ENCODE measurements at places on chromosomes 2 and 18. TPM values are rescaled to one million over a fixed set of nuclear protein-coding genes. Genes with fewer than 3 reads are reported as not detected.

GRCh38 chr2:235059161-235059560, 107.3 kb downstream of the SH3BP4 start:
- DNase-seq: no peak

GRCh38 chr18:76471593-76471992, 23.4 kb downstream of the ZNF516 start:
- DNase-seq: no peak

DNA sequence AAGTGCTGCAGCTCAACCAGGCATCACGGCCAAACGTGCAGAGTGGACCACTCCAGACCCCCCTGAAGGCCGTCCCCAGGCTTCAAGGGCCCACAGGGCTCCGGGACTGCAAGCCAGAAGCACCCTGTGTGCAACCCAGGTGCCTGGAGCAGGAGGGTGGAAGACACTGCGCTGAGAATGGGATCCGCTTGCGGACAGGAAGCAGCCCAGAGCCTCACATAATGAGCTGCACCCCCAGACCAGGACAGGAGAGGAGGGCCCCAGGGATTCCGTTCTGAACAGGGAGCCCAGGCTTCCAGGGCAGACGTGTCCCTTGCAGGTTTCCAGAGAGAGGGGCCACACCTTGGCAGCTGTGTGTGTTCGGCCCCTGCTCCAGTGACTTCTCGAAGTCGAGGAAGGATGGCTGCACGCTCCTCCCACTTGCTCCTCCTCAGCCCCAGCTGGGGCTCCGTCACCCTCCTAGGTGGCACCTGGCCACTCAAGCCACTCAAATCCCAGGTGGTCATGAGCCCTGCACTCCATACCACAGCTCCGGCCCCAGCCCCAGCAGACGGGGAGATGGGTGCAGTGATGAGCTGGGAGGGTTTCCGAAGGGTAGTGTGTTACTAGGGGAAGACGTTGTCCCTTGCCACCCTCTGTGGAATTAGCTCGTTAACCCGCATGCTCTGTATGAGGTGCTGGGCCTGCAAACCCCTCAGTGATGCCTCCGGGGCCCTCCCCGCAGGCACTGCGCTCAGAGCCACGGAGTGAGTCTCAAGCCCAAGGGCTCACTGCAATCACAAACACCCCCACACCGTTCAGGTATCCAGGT, 79.2 kb downstream of the NDUFA10 start:
- no peak for DNase-seq

DNA sequence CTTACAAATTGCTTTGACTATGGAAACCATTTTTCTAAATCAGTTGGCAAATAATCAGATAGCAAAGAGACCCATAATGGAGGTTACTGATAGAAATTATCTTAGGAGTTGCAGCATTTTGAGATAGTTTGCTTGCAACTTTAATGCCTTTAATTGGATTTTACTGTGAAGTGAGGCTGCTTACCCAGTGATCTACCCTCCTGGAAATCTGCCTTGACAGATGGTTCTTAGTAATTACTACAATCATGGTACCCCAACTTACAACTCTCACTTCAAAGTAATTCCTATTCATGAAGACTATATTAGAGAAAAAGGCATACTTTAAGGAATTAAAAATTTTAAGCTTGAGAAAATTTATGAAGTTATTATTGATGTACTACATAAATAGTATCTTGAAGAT, 1288.6 kb upstream of the CDH2 start:
- no peak for DNase-seq

DNA sequence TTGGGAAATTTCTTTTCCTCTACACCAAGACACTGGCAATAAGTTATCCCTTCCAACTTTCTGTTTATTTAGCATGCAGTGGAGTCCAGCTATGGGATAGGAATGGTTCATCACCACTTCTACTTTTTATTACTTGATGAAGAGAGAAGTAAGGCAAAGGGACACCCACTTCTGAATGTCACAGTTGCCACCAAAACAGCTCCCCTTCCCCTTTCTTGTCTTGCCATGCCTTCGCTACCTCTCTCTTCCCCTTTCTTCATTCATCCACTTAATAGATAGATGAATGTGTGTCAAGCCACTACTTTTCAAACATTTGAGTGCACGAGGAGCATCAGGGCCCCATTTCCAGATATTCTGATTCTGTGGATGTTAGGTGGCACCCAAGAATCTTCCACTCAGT, 59.6 kb downstream of the KCTD18 start:
- no peak for DNase-seq

GRCh38 chr2:116859708-116860107, 954.8 kb upstream of the DDX18 start:
- no peak for DNase-seq

DNA sequence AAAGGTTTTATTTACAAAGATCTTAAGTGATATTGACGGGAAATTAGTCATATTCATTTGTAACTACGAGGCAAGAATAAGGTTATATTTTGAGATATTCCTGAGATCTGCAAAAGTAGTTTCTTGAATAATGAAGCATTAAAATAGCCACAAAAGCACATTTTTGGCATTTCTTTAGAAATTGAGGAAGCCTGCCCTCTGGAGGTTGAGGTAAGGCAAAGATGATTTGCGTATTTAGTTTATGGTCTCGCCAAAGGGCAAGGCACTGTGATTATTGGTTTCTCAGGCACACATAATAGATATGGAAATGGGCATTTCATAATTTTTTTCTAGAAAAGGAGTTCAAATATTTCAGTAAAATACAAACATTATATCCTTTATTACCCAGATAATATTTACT, 143.7 kb upstream of the RPRM start:
- DNase-seq: no peak

DNA sequence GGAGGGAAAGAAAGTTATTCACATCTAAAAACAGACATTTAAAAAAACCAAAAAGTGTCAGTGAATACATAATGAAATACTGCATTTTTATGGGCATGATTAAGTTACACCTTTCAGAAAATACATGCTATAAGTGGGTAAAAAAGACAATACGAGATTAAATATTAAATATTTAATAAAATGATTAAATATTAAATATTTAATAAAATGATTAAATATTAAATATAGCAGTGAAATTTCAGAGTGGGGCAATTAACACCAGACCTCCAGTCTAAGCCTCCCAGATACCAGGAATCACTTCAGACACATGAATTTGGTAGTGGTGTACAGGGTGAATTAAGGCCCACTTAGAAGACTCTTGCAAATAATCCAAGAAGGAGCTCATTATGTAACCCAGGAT, 15.5 kb downstream of the RBM43 start:
- DNase-seq: no peak

DNA sequence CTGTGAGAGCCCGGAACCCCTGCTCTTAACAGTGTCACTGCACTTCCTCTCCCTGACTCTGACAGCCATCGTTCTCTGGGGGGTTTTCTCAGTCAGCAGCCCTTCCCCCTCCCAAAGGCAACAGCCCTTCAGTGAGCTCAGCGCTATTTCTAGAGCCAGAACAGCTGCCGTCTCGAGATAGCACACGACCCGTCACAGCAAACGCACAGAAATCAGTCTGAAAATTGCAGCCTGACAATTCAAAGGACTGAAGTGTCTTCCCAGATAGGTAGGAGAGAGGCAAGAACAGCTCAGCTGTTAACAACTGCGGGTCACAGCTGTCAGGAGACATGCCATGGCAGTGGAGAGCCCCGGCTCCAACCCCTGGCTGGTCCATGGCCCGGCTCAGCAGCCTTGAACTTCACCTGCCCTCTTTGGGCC, 45.4 kb downstream of the ST8SIA5 start:
- DNase-seq: no peak

- no peak for DNase-seq
These were observed 3.7 kb upstream of the SP9 start for GRCh38 chr2:174330945-174331594.

- DNase-seq: no peak
These were observed 82.6 kb downstream of the FANCL start for GRCh38 chr2:58158481-58158880.

DNA sequence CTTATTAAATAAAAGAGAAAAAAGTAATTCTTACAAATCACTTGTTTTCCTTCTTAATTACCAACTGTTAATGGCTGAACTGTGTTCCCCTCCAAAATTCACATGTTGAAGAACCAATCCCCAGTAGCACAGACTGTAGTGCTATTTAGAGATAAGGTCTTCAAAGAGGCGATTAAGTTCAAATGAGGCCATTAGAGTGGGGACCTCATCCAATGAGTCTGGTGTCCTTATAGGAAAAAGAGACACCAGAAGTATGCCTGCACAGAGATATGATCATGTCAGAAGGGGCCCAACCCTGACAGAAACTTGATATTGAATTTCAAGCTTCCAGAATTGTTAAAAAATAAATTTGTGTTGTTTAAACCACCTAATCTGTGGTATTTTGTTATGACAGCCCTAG, 89.8 kb downstream of the MEMO1 start:
- DNase-seq: no peak

DNA sequence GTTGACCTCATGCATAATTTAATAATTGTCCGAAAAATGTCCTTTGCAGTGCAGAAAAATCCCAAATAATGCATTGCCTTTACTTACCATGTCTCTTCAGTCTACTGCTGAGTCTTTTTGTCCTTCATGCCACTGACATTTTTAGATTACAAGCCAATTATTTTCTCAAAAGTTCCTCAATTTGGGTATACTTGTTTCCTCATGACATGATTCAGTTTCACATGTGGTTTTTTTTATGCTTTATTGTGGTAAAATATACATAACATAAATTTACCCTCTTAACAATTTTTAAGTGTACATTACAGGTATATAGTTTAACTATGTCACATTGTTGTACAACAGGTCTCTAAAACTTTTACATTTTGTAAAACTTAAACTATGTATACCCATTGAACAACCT, 81.0 kb downstream of the EPC2 start:
- no peak for DNase-seq

GRCh38 chr2:7672027-7672684, 754.9 kb downstream of the RNF144A start:
- peak; percentile 52 for DNase-seq

- DNase-seq: no peak
These were observed 83.5 kb upstream of the STPG4 start for GRCh38 chr2:47238638-47239037.

- DNase-seq: no peak
These were observed 507.3 kb upstream of the LRRTM4 start for GRCh38 chr2:78029392-78029995.

GRCh38 chr2:113760400-113760799, 4.0 kb upstream of the SLC35F5 start:
- no peak for DNase-seq

GRCh38 chr2:84527137-84528129, 11.1 kb downstream of the DNAH6 start:
- DNase-seq: no peak

DNA sequence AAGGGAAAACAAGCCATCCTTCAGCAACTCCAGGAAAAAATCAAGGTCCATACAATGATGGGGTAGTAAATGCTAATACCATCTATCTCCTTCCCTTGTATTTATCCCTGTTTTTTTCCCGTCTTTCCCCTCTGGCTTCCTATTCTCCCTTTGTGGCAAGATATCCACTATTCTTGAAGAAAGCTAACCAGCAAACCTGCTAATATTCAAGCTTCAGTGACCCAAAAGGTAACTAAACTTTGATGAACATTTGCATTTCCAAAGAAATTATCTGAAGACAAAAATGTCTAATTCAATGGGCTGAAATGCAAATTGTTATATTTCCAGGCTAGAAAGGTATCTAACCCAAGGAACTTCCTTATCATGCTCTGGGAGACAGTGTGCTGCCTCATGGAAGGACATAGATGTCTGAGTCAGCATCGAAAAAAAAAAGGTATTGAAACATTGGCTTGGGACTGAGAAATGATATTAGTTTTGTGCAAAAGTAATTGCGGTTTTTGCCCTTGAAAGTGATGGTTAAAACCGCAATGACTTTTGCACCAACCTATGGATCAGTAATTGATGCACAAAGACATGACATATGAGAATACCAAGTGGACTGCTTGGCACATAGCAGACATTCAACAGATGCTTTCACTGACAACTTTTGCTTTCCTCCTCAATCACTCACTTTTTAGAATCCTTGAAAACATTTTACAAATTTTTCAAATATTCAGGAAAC, 63.7 kb upstream of the HNMT start:
- DNase-seq: no peak

DNA sequence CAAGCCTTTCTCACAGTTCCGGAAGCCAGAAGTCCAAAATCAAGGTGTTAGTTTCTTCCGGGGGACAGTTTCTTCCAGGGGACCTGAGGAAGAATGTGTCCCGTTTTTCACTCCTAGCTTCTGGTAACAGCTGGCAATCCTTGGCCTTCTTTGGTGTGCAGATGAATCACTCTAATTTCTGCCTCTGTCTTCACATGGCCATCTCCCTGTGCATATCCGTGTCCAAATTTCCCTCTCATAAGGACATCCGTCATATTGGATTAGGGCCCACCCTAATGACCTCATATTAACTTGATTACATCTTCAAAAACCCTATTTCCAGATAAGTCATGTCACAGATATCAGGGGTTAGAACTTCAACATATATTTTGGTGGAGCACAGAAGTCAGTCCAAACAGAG, 141.4 kb downstream of the ZEB2 start:
- DNase-seq: no peak

DNA sequence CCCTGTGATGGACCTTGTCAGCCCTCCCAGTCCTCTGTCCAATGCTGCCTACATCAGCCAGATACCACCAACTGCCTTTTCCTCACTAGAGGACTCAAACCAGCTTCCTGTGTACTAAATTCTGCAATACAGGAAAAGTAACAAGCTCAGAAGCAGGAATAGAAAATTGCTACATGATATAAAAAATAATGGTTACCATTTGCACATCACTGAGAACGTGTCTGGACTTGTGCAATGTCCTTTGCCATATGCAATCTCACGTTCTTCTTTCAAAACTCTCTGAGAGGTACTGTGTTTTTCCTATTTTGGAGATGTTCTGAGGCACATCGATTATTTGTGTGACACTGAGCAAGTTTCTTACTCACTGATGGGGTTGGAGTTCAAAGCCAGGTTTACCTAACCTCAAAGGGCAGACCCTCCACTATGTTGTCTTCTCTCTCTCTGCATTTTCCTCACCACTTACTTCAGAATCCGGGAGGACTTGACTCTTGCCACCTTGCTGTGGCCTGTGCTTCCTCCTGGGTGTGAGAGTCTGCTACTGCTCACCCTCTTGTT, 12.1 kb downstream of the UPP2 start:
- DNase-seq: no peak

DNA sequence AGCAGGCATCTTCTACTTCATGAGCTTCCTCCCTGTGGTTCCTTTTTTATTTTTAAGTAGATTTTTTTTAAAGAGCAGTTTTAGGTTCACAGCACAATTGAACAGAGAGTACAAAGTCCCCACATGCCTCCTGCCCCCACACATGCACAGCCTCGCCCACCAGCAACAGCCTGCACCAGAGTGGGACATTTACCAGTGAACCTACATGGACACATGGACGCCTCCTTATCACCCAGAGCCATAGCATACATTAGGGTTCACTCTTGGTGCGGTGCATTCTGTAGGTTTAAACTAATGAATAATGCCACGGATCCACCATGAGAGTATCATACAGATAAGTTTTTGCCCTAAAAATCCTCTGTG, 40.9 kb downstream of the HS1BP3 start:
- no peak for DNase-seq

The CFC1 gene
- polyA plus RNA-seq: not detected

The AGBL5 gene
- 5.0 TPM for polyA plus RNA-seq

The CD8B gene
- polyA plus RNA-seq: 0.39 TPM

The UGT1A8 gene
- 0.48 TPM for polyA plus RNA-seq

The FBXO41 gene
- polyA plus RNA-seq: 0.25 TPM

The RUFY4 gene
- polyA plus RNA-seq: 0.08 TPM

The GATA6 gene
- 6.2 TPM for polyA plus RNA-seq

The DOK6 gene
- polyA plus RNA-seq: 0.33 TPM

The RGPD4 gene
- polyA plus RNA-seq: not detected

The PLCD4 gene
- 0.51 TPM for polyA plus RNA-seq

The GNLY gene
- polyA plus RNA-seq: 4.8 TPM

The MEP1B gene
- polyA plus RNA-seq: 0.09 TPM

The NCKAP5 gene
- 0.57 TPM for polyA plus RNA-seq

All from liver (tissue), 10 donors.